Activated CD4-positive, alpha-beta T cell treated with anti-CD3 and anti-CD28 coated beads, Interleukin-2, amount 50 U/mL, for 4 hours (primary cell): ENCODE measurements at places on chromosomes 4 and X.

- DNase-seq = no peak
Measured at GRCh38 chrX:69616457-69617203, 717 bp downstream of the EDA start.

DNA sequence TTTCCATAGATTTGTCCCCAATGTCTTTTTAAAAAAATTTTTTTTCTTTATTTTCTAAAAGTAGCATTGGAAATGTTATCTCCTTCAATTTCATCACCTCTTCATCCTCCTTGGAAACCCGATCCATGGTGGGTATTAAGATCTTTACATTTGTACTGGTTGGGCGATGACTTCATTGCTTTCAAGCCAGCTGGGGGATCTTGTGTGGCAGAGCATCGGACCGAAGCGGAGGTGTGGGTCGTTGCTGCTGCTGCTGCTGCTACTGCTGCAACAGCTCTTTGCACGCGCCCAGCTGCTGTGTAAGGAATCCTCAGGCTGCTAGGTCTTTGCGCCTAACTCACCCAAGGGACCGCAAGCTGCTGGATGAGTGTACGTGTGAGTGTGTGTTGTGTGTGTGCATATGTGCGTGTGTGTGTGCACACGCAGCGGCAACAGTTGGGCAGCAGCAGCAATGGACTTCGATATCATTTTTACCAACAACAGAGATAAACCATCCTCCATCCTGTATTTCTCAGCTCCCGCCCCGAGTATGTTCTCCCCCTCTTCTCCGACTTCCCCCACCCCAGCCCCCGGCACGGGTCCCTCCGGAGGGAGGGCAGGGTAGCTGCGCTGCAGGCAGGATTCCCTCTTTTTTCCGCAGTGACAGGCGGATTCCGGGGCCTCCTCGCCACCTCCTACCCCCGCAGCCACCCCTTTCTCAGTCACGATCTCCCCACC is 768 bp upstream of the CDKL5 start:
- DNase-seq = peak; percentile 2

- no peak for DNase-seq
Measured at GRCh38 chrX:39661116-39661907, 436.4 kb downstream of the BCOR start.

DNA sequence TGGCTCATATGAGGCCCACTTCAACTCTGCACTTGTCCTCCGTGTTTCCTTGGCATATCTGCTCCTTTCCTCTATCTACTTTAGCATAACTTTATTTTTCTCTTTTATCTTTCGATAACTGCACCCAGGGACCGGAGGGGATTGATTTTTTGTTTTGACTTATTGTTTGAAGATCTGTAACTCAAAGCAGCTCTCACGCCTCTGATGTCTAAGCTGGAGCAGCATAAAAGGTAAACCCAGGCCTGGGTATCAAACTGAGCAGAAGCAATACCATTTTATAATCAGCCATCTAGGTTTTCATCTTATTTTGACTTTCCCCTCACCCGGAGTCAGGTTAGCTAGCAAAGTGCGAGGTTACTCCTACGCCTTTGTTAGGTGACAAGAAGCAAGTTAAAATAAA is 28.4 kb downstream of the LEF1 start:
- DNase-seq = no peak

DNA sequence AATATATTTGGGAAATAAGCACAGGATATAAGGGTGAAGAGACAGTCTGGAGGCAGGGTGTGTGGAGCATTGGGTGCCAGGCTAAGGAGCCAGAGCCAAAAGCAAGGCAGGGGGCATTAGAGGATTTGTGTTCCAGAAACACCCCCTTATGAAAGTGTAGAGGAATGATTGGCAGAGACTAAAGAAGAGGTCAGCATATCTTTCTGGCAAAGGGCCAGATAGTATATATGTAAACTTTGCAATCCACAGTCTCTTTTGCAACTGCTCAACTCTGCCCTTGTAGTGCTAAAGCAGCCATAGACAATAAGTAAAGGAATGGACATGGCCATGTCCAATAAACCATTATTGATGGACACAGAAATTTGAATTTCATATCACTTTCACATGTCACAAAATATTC is 3.6 kb upstream of the SLC9A6 start:
- DNase-seq = no peak

- DNase-seq = no peak
Measured at GRCh38 chr4:159014859-159015258, 88.0 kb upstream of the RAPGEF2 start.

GRCh38 chr4:2066011-2066551 is 7.0 kb downstream of the NAT8L start:
- DNase-seq = no peak
